Stimulated activated CD4-positive, alpha-beta T cell treated with anti-CD3 and anti-CD28 coated beads, TNF-alpha, amount 100 ng/mL, for 1 hour (primary cell): ENCODE measurements at places on chromosomes 2 and 18.

DNA sequence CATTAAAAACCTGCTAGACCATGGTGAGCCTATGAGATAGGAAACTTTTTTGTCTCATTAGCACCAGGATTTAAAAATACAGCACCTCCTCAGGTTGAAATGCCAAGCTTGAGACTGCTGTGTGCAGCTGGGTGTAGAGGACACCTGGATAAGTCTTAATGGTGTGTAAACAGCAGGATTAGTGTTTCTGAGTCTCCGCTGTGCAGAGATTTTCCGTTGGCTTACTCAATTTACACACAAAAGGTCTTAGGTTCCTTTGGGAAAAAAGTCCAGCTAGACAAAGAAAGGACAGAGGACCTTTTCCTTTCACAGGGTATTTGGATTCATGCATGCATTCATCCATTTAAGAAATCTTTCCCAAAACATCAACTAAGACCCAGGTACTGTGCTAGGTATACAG is 168.1 kb downstream of the NRXN1 start:
- no peak for DNase-seq

- DNase-seq = no peak
Observed at GRCh38 chr2:36698993-36699392, 2.5 kb downstream of the VIT start.

- DNase-seq = no peak
Observed at GRCh38 chr2:33560017-33560416, 39.1 kb downstream of the FAM98A start.

DNA sequence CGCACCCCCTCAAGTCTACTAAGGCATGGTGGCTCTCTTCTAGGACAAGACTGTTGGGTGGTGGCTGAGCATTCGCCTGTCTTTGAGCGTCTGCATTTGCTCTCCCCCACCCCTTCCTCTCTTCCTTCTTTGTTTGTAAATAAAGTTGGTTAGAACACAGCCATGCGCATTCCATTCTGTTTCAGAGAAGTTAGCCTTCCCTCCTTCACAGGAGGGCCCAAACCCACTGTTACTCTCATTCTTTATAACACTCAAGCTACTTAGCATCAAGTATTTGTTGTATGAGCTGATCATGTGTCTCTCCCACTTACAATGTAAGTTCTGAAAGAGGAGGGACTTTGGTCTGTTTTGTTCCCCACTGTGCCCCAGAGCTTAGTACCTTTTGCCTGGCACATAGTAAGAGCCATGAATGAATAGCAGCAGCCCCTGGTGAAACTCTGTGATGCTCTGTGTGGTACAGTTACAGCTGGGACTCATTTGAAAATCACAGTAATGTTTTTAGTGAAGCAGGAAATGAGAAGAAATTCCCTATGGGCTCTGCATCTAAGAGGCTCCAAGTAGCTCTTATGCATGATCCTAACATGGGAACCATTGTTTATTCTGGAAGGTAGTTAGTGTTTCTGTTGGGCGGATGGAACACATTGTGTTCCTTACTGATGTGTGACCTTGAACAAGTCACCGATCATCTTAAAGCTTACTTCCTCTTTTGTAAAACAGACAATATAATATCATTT is 7.7 kb downstream of the MGAT5 start:
- no peak for DNase-seq

- no peak for DNase-seq
Observed at GRCh38 chr18:46448347-46448746, 208.7 kb downstream of the LOXHD1 start.

- no peak for DNase-seq
Observed at GRCh38 chr2:43399515-43400264, 173.3 kb upstream of the ZFP36L2 start.

GRCh38 chr2:47007223-47007825 is 91.7 kb upstream of the MCFD2 start:
- DNase-seq = no peak

DNA sequence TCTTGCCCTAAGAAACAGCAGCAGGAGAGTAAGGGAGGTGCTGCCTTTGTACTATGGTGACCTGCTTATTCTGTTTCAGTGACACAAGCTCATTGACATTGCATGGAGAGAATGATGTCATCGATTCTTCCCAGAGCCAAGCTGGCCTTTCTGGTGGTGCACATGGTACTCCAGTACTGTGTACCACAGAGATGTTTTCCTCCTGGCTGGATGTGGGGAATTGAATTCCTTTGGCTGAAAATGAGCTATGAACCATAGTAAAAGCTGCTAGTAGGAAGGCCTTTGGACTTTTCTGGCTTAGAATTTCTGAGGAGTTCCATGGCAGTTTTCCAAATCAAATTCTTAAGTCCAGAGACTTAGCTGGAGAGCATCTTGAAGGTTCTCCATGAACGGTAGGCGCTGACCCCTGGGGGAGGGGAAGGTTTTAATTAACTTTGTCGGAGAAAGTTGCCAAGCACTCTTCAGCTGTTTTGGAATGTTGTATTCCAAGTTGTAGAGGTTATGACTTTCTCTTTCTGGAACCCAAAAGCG is 17.1 kb upstream of the B3GNT2 start:
- no peak for DNase-seq

DNA sequence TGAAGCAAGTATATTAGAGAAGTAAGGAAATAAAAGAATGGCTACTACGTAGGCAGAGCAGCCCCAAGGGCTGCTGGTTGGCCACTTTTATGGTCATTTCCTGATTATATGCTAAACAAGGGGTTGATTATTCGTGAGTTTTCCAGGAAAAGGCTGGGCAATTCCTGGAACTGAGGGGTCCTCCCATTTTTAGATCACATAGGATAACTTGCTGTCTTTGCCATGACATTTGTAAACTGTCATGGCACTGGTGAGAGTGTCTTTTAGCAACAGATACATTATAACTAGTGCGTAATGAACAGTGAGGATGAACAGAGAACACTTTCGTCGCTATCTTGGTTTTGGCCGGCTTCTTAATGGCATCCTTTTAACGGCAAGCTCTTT is 2.6 kb upstream of the UBE2F start:
- DNase-seq = no peak

DNA sequence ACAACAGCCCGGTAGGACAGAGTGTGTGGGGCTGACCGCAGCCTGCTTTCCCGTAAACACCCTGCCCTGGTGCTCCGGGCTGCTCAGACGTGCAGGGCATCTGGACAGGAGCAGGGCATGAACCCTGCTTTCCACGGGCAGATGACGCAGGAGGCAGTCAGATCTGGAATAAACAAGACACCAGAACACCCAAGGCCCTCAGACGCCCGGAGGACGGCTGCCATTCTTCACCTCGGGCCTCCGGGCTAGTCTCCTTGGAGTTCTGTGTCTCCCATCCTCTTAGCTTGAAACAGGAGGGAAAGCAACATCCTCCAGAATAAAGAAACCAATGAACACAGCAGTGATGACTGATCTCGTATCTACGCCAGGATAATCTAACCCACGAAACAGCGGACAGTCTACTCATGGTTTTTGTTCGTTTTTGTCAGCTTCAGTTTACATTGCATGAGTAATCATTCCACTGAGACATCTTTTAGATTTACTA is 7.3 kb downstream of the PXDN start:
- no peak for DNase-seq

DNA sequence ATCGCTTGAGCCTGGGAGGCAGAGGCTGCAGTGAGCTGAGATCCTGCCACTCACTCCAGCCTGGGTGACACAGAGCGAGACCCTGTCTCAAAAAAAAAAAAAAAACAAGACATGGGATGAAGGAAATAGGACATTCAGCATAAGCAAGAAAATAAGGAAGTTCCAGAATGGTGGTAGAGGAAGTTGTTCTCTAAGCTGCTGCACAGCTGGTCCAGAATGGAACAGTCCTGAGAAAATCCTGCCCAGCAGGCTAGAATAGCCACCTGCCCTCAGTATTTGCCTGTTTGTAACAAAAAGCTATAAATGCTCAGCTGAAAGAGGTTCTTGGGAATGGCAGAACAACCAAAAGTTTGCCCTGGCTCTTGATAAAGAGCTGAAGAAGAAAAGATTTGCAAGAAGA is 11.1 kb upstream of the MAPRE3 start:
- DNase-seq = no peak

DNA sequence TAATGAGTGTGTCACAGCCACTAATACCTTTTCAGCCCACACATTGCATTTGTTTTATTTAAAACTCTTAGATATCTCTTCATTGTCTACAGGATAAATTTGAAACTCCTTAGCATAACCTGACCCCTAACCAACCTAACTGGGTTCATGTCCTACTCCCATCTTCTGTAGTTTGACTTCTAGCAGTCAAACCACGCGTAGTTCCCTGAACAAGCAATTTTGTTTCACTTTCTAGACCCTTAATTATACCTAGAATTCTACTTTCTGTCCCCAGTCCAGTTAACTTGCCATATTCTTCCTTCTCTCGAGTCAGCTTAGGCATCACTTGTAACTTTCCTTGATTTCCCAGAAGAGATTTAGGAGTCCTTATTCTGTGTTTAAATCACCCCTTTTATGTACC is 55.1 kb downstream of the RBBP8 start:
- no peak for DNase-seq

GRCh38 chr2:122486086-122486485 is 730.6 kb downstream of the TSN start:
- DNase-seq = no peak

DNA sequence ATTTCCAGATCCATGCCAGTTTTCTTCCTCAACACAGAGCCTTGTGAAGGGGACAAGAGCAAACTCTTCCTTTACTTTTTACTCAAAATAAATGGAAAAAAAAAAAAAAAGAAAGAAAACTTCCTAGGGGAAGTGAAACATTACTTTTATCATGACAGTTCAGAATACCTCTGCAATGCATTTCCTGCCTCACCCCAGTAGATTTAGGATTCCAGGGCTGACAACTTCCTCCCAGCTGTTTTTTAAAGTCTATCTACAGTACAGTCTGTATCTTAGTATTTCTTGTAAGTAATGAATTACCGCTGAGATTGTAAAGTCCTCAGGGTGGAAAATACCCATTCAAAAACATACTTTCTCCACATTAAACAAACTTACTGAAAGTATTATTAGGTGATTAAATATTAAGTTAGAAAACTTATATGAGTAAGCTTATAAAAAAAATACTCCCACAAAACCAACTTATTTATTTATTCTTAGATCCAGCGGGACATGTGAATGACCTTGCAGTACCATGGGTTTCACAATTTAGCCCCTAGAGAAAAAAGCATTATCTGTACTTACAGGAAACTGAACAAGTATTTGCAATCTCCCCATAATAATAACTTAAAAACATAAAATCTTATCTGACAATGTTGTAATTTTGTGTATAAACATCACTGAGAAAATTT is 117.7 kb downstream of the RBMS1 start:
- no peak for DNase-seq

DNA sequence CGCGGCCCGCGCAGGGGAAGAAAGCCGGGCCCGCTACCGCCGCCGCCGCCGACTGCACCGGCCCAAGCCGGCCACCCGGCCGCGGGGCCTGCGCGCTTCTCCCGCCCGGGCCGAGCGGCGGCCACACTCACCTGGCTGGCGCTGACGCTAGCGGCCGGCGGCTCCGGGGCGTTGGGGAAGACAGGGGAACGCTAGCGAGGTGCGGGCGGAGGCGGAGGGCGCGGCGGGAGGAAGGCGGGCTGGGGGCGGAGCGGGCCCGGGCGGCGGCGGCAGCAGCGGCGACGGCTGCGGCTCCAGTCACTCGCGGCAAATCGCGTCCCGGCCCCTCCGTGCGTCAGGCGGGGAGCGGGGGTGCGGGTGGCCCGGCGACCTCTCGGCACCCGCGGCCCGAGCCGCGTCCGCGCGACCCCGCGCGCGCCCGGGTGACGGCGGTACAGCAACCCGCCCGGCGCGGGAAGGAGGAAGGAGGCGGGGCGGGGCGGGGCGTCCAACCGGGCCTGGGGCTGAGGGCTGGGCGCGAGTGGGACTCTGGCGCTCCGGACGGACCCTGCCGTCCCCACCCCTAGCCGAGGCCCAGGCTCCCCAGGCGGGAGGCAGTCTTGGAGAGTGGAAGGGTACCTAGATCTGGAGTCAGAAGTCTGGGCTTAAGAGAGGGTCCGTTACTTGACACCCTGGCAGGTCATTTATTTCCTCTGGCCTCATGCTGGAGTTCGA is at the start of gene SESTD1:
Gene SESTD1 (minus strand): TSS at position 465 of the 714 bp plus-strand sequence. CDS start 72,991 bp downstream, outside the sequence.
- DNase-seq = peak; percentile 6

- DNase-seq = no peak
Observed at GRCh38 chr2:75600461-75601011, 39.8 kb upstream of the EVA1A start.
